ENCODE measurements at places on chromosomes 3 and 15. TPM values are rescaled to one million over a fixed set of nuclear protein-coding genes. Genes with fewer than 3 reads are reported as not detected.

The C2CD4A gene
- total RNA-seq = 0.17 TPM

The GOLGA8R gene
- total RNA-seq = 0.26 TPM

The GABRR3 gene
- total RNA-seq = not detected

The RFTN1 gene
- total RNA-seq = 3.1 TPM

The RYR3 gene
- total RNA-seq = not detected

The PYGO1 gene
- total RNA-seq = 7.6 TPM

Measured in A549 treated with Mapracorat at 1 μM for 4 hours (cell line).